ENCODE measurements at places on chromosomes 11 and 22.

- DNase-seq = no peak
These were observed 37.8 kb downstream of the SLC5A1 start for GRCh38 chr22:32080904-32081303.

DNA sequence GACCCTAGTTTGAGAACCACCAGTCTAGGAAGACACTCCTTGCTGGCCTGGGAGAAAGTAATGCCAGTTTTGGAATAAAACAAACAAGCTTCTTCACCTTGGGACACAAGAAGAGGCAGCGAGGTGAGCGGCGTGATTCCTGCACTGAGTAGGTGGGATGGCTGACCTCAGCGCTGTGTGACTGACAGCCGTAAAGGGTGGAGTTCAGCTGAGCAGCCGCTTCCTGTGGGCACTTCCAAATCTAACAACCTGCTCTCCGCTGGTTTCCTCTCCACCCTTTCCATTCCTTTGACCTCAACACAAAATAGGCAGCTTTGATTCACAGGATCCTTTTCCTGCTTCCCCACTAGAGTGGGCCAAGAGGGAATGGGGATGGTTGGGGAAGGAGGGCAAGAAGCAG is 45.8 kb downstream of the PC start:
- DNase-seq = no peak

DNA sequence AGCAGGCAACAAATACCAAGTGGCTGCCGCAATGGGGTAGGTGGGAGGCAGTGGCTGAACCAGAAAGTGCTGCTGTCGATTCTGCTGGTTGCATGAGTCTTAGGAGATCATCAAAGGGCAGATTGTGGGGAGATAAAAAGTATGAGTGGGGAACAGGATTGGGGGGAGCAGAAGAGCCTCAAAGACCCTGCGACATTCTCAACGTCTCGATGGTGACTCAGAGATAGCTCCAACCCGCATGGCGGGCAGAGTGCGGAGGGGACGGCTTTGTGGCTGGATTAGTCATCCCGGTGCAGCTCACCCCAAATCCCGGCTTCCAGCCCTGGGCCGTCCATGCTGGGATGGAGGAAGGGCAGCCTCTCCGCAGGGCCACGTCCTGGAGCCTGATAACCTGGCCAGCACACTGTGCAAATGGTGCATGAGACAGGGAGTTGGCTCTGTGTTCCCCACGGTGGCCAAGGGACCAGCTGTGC is 11.6 kb upstream of the RTN4R start:
- DNase-seq = no peak

DNA sequence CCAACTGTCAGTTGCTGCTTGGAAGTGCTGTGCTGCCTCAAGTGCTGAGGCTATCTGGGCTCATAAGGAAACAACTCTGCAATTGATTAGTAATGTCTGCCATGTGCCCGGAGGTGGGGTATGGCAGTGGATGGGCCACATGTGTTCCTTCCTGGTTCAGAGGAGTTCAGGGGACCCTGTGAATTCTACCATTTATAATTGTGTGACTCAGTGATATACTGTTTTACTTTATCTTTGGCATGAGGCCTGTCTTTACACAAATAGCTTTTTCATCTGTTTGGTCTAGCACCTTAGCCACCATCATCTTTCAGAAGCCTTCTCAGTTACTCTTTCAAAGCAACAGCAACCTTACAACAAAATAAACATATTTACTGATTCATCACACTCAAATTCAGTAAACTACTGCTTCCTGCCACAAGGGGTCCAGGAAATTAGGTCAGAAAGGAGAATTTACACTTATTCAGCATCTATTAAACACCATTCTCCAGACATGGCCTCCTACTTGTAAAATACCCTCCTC is 20.9 kb downstream of the DKK3 start:
- DNase-seq = no peak

- no peak for DNase-seq
These were observed 4.6 kb upstream of the GALR3 start for GRCh38 chr22:37818409-37819104.

DNA sequence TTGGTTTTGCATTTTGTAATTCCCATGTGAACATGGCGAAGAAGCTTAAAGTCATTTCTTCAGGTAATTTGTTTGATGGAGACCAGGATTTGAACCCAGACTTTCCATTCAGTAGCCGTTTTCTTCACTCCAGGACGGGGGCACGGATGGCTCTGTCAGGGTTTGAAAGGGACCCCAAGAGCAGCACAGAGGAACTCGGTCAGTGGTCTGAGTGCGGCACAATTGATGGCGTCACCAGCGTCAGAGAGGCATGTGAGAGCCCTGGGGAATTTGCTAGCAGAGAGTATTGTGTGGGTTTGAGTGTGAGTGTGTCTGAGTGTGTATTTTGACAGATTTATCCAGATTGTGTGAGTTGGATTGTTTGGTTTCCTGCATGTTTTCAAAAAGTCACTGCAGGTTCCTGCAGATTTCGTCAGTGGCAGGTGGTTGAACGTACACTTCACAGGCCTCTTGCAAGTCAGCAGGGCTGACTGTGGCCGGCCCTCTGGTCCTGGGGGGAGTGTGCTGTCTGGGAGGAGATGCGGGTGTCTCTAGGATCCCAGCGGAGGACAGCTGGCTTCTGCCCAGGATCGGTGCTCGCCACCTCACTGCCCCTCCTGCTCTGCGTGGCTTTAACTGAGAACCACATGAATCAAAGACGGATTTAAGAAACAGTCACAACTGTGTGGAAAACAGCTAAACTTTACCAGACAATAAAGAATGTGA is 199.3 kb downstream of the TBC1D22A start:
- no peak for DNase-seq

DNA sequence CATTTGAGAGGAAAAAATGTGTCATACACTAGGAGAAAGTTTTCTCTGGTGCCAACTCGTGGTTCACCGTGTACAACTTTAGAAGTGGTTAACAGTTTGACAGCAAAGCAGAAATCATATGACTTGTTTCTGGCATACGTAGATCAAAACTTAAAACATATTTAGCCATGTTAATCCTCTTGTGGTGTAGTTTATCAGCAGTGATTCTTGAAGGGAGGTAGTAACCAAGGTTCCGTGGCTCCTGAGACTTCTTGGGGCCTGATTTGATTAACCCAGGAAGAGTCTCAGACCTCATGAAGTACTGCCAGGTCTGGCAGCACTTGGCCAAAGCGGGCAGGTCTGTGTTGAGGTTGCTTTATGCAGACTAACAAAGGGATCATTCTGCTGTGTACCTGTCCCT is 40.5 kb downstream of the SREBF2 start:
- no peak for DNase-seq

DNA sequence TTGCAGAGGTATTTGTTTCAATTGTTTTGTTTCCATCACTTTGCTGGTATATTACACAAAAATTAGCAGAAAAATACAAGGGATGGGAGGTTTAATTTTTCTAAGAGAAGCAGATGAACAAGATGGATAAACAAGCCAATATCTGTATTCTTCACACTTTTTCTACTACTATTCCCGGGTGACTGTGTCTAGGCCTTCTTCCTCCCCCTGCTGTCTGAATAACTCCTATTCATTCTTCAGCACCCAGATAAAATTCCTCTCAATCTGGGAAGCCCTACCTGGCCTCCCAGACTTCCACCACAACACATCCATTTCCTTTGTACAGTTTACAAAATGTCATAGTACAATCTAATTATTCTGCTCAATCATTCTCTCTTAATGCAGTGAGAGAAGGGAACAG is 666.6 kb upstream of the TENM4 start:
- no peak for DNase-seq

DNA sequence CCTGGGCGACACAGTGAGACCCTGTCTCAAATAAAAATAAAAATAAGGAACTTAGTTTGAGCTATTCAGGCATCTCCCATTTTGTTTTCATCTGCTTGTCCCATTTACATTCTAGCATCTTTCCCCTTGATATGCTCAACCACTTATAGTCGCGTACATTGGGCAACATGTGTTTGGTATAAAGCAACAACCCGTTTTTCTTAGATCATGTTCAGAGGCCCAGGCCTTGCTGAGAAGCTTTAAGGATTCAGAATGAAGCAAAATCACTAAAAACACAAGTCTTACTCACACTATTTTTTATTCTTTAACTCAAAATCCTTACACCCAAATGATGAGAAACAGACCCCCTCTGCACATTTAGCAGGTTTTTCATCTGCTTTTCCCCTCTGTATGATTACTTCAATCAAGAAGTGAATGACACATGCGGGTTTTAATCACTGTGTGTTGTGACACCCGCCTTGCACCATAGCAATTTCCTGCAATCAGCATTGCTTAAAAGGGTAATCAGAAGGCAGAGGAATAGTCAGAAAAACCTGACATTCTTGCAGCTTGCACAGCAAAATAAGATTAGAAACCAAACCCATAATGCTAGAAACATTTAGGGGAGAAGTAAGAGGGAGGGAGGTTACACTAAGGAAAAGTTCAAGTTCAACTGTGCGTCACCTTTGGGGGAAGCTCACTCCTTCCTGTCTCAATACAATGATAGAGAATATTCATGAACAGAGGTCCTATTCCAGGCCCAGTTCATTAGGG is 25.9 kb downstream of the ALG9 start:
- DNase-seq = no peak

GRCh38 chr11:87325490-87325872 is 287.7 kb downstream of the TMEM135 start:
- DNase-seq = no peak

DNA sequence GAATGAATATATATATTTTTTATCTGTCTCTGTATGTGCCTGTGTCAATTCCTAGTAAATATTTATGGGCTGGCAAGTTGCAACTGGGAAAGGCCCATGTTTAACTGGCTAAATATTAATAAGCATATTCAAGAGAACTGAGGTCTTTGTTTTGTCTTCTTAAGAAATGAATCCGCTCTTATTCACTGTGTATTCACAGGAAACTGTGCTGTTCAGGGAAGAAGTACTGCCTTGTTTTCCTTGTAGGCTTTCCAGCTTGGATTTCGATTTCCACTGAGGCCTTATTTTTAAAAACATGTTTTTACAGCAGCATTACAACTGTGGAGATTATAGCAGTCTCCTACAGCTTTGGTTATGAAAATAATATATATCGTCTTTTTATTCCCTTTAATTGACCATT is 64.7 kb downstream of the LDLRAD3 start:
- DNase-seq = no peak

DNA sequence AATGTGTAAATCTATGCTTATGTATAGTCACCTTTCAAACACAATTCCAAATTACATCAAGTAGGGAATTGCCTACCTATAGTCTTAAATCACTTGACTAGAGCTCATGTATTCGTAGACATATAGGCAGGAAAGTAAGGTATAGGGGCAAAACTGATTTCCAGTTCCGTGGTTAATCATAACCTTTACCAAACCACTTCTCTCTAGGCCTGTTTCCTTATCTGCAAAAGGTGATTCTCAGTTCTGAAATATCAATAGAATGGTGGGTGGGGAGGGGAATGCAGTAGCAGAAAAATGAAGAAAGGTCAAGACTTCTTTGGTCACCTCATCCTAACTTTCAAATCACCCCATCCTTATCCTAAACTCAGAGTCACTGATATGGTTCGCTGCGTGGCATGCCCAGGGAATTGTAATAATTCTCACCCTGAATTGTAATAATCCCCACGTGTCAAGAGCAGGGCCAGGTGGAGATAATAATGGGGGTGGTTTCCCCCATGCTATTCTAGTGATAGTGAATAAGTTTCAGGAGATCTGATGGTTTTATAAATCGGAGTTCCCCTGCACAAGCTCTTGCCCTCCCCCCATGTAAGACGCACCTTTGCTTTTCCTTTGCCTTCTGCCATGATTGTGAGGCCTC is 1.9 kb upstream of the ANO5 start:
- DNase-seq = no peak
